ENCODE measurements at places on chromosomes 4 and X. TPM values are rescaled to one million over a fixed set of nuclear protein-coding genes. Genes with fewer than 3 reads are reported as not detected.

Gene SYNPO2
- total RNA-seq = 1.0 TPM

Gene TRIM75
- not detected for total RNA-seq

Gene DCX
- total RNA-seq = not detected

Gene ARHGEF38
- not detected for total RNA-seq

Gene TKTL2
- total RNA-seq = not detected

Gene FGG
- total RNA-seq = not detected

Gene CT47C1
- not detected for total RNA-seq

- no peak overlapping the region for H3K4me3 ChIP-seq
- no peak overlapping the region for H3K27ac ChIP-seq
- H3K4me1 ChIP-seq = no peaks in the 10 kb centered on the region
- no peaks in the 10 kb centered on the region for H3K36me3 ChIP-seq
- peaks cover 18% of the 10 kb centered on the region for H3K27me3 ChIP-seq
- no peak for DNase-seq
These were observed 15.1 kb upstream of the NKX3-2 start for GRCh38 chr4:13559413-13559812.

- no peaks in the 10 kb centered on the region for H3K36me3 ChIP-seq
- DNase-seq = no peak
- H3K4me1 ChIP-seq = no peaks in the 10 kb centered on the region
- no peak overlapping the region for H3K4me3 ChIP-seq
These were observed 95.9 kb downstream of the HS6ST2 start for GRCh38 chrX:132862562-132862961.

GRCh38 chrX:24426340-24426913 lies 38.7 kb upstream of the PDK3 start:
- peak overlapping the region; percentile 76 for H3K27ac ChIP-seq
- no peaks in the 10 kb centered on the region for H3K36me3 ChIP-seq
- H3K27me3 ChIP-seq = no peaks in the 10 kb centered on the region
- peaks cover 2% of the 10 kb centered on the region for H3K4me1 ChIP-seq
- peak; percentile 15 for DNase-seq

- no peaks in the 10 kb centered on the region for H3K36me3 ChIP-seq
- no peak for DNase-seq
- peak overlapping the region; percentile 7 for H3K27ac ChIP-seq
These were observed 16.2 kb downstream of the MAEA start for GRCh38 chr4:1305781-1306455.

GRCh38 chrX:9555354-9555753 lies 90.5 kb downstream of the TBL1X start:
- no peaks in the 10 kb centered on the region for H3K27me3 ChIP-seq
- DNase-seq = no peak
- peaks cover 24% of the 10 kb centered on the region for H3K4me1 ChIP-seq
- no peak overlapping the region for H3K4me3 ChIP-seq

- H3K4me3 ChIP-seq = no peak overlapping the region
- no peak for DNase-seq
- H3K4me1 ChIP-seq = no peaks in the 10 kb centered on the region
- H3K27ac ChIP-seq = no peak overlapping the region
- peaks cover 22% of the 10 kb centered on the region for H3K36me3 ChIP-seq
These were observed 116.7 kb downstream of the ARHGAP10 start for GRCh38 chr4:147848634-147849033.

DNA sequence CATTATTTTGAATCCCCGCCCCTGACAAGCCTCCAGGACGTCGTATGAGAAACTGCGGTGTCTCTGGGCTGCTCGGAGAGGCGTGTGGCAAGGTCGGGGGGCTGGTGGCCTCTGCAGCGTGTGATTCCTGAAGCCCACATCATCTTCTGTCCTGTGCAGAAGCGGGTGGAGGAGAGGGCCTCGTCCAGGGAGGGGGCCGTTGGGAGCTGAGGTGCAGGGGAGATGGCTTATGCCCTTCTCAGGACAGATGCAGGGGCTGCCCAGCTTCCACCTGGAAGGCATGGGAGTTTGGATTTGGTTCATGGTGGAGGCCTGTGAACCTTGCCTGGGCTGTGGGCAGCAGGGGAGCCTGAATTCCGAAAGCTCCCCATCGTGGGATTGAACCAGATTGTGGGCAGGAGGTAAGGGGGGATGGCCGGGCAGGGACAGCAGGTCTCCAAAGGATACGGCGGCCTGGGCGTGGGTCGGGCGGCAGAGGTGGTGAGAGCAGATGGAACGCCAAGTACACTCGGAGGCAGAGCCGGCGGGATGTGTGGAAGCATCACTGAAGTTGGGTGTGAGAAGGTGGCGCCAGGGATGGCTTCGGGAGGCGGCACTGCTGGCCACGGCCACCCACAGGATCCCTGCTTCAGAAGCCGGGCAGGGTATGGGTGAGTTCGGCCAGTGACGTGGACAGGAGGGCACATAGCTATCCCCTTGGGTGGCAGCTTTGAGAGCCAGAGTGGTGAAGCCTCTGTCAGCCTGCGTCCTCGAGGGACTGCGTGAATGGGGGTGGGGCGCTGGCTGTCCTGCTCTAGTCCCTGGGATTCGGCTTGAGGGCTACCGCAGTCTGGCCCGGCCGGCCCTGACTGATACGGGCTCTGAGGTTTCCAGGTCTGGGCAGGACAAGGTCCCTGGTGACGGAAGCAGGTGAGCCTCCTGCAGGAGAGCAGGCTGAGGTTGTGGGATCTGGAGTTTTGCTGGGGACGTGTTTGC lies 76.3 kb upstream of the ADRA2C start:
- no peaks in the 10 kb centered on the region for H3K36me3 ChIP-seq
- no peak for DNase-seq
- no peaks in the 10 kb centered on the region for H3K4me1 ChIP-seq

DNA sequence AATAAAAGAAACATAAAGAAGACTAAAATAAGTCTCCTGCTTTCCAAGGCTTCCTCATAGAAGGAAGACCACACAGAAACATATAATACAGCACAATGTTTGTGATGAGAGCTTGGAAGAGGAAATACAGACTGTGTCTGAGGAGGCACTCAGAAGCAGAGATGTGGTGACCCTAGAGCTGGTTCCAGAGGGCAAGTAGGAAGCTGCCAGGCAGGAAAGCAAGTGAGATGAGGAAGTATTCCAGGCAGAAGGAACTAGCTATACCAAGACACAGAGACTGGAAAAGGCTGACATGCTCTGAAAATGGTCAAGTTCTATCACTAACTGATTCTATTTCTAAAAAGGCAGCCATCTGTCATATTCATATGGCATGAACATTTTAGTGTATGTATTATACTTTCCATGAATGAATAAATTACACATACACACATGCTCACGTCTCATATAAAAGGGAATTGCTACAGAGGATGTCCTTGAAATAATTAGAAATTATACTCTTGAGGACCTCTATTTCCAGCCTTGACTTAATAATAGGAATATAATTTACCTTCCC lies 16.6 kb upstream of the HSFX2 start:
- H3K4me1 ChIP-seq = peaks cover 18% of the 10 kb centered on the region
- no peaks in the 10 kb centered on the region for H3K36me3 ChIP-seq
- no peak for DNase-seq
- H3K4me3 ChIP-seq = no peak overlapping the region
- H3K27me3 ChIP-seq = no peaks in the 10 kb centered on the region

DNA sequence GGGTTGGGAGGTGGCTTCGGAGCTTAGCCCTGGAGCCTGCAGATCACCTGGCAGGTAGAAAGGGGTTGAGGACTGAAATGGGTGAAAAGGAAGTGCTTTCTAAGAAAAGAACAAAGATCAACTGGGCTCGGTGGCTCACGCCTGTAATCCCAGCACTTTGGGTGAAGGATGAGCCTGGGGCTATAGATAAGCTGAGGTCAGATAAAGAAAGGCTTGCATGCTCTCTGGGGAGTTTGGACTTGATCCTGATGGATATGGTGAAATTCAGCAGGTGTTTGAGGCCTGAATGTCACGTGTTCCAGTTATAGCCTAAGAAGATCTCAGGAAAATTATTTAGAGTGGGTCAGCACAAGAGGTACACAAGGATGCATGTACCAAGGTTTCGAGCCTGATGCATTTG lies 40.8 kb downstream of the SLC34A2 start:
- H3K36me3 ChIP-seq = no peaks in the 10 kb centered on the region
- H3K4me3 ChIP-seq = no peak overlapping the region
- no peaks in the 10 kb centered on the region for H3K27me3 ChIP-seq
- no peak for DNase-seq
- no peaks in the 10 kb centered on the region for H3K4me1 ChIP-seq

DNA sequence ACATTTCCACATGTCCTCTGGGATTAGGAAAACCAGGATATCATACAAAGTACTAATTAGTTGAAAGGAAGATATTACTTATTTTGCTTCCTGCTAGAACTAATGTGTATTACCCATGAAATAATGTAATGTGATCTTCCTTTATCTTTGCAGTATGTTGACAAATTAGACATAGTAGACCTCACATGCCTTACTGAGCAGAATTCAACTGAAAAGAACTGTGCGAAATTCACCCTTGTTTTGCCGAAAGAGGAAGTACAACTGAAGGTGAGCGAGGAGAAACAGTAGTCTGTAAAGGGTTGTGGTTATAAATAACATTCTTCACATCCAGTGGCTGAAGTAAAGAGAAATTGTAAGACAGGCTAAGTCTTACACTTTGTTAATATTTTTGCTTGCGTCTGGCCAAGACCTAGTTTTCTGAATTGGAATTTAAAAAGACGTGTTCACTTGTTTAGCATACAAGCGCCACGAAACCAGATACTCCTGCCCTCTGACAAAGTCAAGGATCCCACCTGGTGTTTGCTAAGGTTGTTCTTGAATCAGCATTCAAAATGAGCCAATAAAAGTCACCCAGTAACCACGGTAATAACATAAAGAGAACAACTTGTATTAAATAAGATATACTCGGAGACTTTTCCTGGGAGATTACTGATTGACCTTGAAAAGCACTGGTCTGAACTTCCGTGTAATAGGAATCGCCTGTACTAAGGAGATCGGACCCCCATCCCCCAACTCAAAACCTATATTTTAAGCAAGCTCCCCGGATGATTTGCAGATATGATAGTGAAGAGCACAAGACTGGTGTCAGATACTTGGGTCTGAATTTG lies 16.9 kb downstream of the STAP1 start:
- H3K4me1 ChIP-seq = peaks cover 64% of the 10 kb centered on the region
- H3K27ac ChIP-seq = peak overlapping the region; percentile 81
- H3K27me3 ChIP-seq = no peaks in the 10 kb centered on the region
- peak; percentile 43 for DNase-seq
- no peaks in the 10 kb centered on the region for H3K36me3 ChIP-seq

DNA sequence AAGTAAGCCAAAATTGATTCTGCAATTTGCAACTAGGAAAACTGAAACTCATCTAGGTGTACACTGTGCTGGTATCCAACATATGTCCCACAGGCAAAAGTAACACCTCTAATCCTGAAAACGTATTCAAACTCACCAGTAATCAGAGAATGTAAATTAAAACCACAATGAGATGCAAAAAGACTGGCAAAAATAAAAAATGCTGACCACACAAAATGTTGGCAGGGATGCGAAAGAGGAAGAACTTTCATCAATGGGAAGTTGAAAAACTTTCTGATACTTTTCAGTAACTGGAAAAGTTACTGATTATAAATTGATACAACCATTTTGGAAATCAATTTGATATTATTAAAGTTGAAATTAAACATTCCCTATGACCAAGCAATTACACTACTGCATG lies 20.1 kb upstream of the CORIN start:
- peaks cover 8% of the 10 kb centered on the region for H3K36me3 ChIP-seq

DNA sequence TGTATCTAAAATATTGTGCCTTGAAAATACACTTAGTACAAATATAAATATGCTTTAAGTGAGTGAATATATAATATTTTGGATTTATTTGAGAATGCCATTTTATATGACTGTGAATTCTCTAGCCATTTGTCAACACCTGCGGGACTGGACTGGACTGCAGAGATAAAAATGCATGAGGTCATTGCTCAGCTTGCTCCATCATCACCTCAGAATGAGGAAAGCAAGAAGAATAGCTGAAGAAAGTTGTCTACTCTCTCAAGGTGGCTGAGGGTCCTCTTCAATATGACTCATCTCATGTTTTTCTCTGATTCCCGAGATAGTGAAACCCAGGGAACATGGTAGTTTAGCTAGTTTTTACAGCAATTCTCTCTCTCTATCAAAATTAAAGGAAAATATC lies 732.5 kb upstream of the AGA start:
- no peaks in the 10 kb centered on the region for H3K27me3 ChIP-seq
- H3K36me3 ChIP-seq = no peaks in the 10 kb centered on the region
- no peaks in the 10 kb centered on the region for H3K4me1 ChIP-seq
- no peak overlapping the region for H3K27ac ChIP-seq

DNA sequence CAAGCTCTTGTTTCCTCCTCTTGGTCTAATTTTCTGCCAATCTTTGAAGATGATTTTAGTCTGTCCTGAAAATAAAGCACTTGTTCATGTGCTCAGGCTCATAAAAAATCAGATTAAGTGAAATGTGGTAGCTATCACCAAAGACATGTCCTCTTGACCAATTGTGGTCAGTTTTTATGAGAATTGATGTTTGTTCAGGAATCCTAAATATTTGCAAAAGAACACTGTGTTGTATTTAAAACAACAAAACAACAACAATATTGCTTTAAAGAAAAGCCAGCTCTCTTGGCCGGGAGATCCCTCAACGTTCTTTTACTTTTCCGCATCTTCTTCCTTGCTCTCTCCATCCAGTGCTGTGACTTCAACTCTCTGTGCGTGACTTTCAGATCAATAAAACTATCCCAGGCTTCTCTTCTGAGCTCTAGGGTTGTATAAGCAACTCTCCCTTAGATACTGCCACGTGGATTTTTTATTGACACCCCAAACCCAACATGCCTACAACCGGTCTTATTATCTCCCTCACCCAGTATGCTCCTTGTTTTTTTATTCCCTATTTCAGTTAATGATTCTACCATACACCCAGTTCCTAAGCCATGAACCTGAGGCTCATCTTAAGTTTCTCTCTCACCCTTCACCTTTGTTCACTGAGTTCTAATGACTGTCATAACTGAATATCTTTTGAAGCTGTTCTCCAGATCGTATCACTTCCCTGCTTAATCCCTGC lies 309.9 kb downstream of the ARHGAP10 start:
- H3K27ac ChIP-seq = no peak overlapping the region
- peaks cover 30% of the 10 kb centered on the region for H3K4me1 ChIP-seq
- peaks cover under 1% of the 10 kb centered on the region for H3K36me3 ChIP-seq
- H3K4me3 ChIP-seq = no peak overlapping the region
- DNase-seq = no peak

DNA sequence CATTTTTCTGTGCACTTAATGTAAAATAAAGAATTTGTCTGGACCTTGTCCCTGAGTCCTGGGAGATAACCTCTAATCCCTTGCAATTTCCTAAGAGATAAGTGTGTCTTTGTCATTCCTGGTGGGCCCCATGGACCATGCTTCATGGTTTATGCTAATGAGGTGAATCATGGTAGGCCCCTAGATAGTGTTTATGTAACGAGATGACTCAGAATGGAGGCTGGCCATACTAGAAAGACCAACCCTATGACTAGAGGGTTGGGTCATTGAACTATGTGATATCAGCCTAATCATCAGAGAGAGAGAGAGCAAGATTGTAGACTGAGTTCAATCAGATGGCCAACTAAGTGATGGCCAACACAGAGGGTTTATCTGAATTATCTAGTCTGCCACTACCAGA lies 64.2 kb upstream of the NHSL2 start:
- no peak for DNase-seq
- H3K4me3 ChIP-seq = no peak overlapping the region

Data from naive thymus-derived CD8-positive, alpha-beta T cell (primary cell).